ENCODE measurements at places on chromosomes 16 and 17.

- no peak for DNase-seq
Observed at GRCh38 chr16:81661082-81661481, 118.0 kb upstream of the PLCG2 start.

DNA sequence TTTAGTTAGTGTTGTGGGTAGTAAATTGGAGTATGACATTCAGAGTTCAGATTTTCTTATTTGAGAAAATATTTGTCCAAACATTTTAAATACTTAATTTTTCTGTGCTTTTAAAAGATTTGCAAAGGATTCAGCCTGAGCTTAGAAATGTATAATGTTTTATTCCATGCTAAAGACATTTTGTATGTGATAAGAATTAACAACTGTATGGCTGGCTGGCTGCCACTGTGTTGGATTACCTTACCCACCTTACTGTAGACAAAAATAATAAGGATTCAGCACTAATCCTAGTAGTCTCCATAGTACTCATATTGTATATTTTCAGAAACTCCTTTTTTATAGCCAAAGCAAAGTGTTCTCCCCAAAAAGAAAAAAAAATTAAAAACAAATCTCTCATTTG is 74.8 kb downstream of the TANC2 start:
- DNase-seq: no peak

DNA sequence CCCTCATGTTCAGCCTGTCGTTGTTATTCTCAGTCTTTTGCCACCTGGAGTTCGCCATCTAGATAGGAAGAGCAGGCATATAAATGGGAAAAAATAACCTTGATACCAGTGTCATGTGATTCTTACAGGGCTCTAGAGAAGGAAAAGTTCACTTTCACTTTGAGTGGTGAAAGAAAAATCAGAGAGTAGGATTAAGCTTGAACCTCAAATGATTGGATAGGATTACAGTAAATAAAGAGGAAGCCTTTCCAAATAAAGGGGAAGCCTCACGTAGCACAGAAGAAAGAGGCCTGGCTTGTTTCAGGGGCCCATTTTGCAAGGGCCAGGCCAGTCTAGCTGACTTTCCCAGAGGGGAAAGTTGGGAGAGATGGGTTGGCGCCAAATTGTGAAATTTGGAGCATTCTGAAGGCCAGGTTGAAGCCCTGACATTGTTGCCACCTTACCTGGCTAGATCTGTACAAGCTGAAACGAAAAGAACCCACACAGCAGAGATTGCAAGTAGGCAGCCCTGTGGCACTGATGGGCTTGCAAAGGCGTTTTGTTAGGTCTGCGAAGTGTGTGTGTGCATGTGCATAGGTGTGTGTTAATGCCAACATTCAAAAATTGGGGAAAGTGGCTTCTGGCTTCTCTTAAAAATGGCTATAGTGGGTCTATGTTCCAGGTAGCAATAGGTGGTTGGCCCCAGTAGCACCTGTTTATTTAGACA is 38.8 kb downstream of the TMC6 start:
- DNase-seq: no peak

- no peak for DNase-seq
Observed at GRCh38 chr16:24700549-24701392, 28.7 kb upstream of the TNRC6A start.

DNA sequence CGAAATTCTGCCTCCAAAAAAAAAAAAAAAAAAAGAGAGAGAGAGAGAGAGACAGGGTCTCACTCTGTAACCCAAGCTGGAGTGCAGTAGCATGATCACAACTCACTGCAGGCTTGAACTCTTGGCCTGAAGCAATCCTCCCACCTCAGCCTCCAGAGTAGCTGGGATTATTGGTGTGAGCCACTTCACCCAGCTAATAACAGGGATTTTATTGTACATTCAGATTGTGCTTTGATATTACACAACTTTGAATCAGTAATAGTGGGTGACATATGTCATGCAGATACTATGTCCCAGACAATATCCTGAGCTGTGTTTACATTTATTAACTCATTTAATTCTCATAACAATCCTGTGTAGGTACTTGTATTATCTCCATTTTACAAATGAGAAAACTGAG is 19.7 kb upstream of the DHX8 start:
- DNase-seq: no peak

- no peak for DNase-seq
Observed at GRCh38 chr17:68359791-68360535, 68.7 kb downstream of the ARSG start.

DNA sequence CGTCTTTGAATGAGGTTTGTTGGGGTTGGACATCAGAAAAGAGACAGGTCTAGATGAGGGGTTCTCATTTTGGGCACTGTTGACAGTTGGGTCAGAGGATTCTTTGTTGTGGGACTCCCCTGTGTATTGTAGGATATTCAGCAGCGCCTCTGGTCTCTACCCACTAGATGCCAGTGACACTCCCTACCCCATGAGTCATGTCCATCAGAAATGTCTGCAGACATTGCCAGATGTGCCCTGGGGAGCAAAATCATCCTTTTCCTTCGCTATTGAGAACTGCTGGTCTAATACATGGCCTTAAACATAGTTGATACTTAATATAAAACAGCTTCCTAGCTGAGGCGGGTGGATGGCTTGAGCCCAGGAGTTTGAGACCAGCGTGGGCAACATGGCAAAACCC is 3.1 kb downstream of the ABAT start:
- no peak for DNase-seq

GRCh38 chr17:70420861-70421445 is 251.6 kb downstream of the KCNJ2 start:
- no peak for DNase-seq

GRCh38 chr16:67884-68789 is 4.3 kb downstream of the RHBDF1 start:
- DNase-seq: no peak

Measured in left renal pelvis (tissue), 4 donors.